ENCODE measurements at places on chromosomes 5 and 9. TPM values are rescaled to one million over a fixed set of nuclear protein-coding genes. Genes with fewer than 3 reads are reported as not detected.
A peak's percentile ranks its signal among the peaks of the same experiment; 100 is the strongest.

GRCh38 chr9:89374176-89374575 is 55.9 kb downstream of the SECISBP2 start:
- no peak for DNase-seq

CEP72 gene
- 5.6 TPM for polyA plus RNA-seq

DNA sequence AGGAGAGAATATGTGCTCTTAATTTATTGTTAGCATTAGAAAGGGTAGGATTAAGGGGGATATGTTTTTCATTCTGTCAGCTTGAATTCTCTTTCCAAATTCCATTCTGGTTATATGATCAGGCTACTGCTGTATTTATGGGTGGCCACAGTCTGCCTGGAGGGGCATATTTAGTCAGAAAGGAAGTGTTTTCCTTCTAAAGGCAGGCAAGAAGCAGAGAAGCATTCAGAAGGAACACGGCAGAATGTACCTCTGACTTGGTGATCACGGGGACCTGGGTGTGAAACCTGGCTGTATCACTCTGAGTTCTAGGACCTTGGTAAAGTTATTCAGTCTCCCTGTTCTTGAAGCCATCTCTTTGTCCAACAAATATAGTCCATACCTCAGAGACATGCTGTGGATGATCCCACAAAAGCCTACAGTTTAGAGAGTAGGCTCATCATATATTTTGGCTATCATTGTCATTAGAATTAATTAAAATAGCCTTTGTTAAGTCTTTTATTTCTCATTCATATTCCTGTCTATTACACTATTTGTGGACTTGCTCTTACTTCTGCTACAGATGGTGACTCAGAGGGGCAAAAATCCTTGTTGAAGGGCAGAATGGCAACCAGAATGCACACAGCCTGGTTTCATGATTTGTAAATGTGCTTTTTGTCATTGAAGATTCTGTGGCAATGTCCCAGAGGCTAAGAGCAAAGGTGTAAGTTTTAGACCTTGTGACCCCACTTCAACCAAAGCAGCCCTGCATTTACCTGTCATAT is 2.7 kb downstream of the TNC start:
- no peak for DNase-seq

AJM1 gene
- polyA plus RNA-seq, result 1.4 TPM

DNA sequence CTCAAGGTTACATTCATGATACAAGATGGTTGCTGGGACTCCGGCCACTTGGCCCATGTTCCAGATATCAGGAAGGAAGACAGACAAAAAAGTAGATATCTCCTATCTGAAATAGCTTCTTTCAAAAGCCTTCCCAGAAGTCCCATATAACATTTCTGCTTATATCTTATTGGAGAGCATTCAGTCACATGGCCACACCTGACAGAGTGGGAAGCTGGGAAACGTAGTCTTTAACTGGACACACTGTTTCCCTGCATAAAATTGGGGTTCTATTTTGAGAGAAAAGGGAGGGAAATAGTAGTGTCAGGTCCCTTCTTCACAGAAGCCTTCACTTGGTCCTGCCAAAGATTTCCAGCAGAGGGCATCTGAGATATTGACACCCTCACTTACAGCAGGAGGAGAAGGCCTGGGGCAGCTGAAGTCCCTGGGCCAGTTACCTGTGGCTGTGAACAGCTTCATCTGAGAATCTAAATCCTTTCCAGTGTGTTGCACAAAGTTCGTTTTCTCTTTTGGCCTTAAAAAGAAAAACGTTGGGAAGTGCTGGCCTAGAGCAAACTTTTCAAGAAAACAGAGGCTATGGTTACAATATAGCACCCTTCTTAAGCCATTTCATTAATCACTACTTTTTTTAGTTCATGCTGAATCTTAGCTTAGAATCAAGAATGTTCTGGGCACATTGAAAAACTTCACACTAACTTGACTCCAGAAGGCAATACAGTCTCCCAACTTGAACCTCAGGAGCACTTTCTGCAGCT is 33.5 kb downstream of the SPEF2 start:
- peak; percentile 16 for DNase-seq

GRCh38 chr9:85534340-85534739 is 207.4 kb downstream of the AGTPBP1 start:
- DNase-seq, result no peak

GRCh38 chr9:70491426-70492318 is 77.2 kb upstream of the KLF9 start:
- no peak for DNase-seq

SOX30 gene
- 0.33 TPM for polyA plus RNA-seq

GRCh38 chr5:85628153-85628552 is 989.6 kb upstream of the COX7C start:
- no peak for DNase-seq

GRCh38 chr9:34589636-34590380 is at the start of gene CNTFR:
CNTFR (minus strand) TSS chr9:34589724; CDS start chr9:34568981, 20,743 bp downstream.
- no peak for DNase-seq

GRCh38 chr5:181217111-181217802 is 5.8 kb upstream of the TRIM41 start:
- no peak for DNase-seq

TRIP13 gene
- 8.4 TPM for polyA plus RNA-seq

SH2D3C gene
- 16.2 TPM for polyA plus RNA-seq

DNA sequence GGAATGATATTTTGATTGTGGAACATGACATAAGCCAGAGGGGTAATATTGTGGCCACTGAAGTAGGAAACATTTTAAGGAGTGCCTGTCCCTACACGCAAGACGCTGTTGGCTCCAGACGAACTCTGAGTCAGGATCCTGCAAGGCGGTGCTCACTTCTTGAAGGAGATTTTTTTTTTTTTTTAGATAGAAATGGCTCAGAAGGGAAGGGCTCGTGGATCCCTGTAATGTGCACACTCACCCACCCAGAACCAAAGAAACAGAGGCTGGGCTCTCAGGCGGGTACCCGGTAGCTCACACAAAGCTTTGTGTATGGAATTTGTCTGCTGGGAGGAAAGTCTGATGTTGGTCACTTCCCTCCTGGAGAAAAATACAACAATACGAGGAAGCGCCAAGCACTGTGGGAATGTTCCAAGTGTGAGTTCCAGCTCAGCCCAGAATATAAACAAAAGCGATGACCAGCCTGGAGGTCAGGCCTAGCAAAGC is 25.7 kb downstream of the RAPGEF1 start:
- no peak for DNase-seq

GRCh38 chr9:68476847-68477246 is 63.8 kb downstream of the TMEM252 start:
- DNase-seq, result no peak

CDKN2B-AS1 gene
- polyA plus RNA-seq, result 0.08 TPM

FBXW11 gene
- polyA plus RNA-seq, result 36.3 TPM

DAB2IP gene
- 34.1 TPM for polyA plus RNA-seq

CNTLN gene
- 11.4 TPM for polyA plus RNA-seq

- DNase-seq, result no peak
These were observed 345.0 kb downstream of the CWC27 start for GRCh38 chr5:65113771-65114170.

NRARP gene
- 4.9 TPM for polyA plus RNA-seq

TOR4A gene
- 5.2 TPM for polyA plus RNA-seq

DNA sequence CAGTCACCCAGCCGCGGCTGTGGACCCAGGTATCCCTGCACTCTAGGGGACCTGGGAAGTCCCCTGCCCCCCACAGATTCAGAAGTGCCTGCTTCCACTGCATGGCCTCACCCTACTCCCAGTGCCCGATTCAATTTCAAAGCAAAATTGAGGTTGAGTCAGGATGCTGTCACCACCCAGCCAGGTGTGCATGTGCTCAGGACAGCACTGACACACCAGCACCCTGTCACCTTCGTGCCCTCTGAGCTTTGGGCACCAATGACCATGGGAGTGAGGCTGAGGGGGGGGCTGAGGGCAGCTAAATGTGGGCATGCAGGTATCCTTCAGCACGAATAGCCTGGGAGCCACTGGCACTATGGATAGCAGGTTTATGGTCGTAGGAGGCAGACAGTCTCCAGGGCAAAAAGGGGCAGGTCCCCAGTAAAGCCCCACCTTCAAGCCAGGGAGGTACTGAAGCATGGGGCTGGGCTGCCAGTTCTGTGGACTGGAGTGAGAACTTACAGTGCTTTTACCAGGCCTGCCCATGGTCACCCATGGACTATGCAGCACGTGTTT is 1151.6 kb upstream of the CDH6 start:
- DNase-seq, result no peak

DNA sequence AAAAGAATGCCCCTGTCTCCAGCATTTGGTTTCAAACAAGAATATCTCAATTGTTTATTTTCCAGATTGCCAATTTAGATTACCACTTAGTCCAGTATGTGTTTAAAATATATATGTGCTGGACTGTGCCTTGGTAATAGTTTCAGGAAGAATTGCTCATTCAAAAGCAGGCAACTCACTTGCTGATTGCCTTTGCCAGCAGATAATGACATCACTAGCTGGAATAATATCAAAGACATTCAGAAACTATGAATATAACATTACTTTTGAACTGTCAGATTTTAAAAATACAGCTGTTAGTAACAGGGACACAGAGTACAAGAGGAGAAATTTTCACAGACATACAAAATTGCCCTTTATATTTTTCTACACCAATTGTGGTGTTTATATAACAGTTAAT is 96.0 kb upstream of the ITGA2 start:
- DNase-seq, result peak; percentile 36

DNA sequence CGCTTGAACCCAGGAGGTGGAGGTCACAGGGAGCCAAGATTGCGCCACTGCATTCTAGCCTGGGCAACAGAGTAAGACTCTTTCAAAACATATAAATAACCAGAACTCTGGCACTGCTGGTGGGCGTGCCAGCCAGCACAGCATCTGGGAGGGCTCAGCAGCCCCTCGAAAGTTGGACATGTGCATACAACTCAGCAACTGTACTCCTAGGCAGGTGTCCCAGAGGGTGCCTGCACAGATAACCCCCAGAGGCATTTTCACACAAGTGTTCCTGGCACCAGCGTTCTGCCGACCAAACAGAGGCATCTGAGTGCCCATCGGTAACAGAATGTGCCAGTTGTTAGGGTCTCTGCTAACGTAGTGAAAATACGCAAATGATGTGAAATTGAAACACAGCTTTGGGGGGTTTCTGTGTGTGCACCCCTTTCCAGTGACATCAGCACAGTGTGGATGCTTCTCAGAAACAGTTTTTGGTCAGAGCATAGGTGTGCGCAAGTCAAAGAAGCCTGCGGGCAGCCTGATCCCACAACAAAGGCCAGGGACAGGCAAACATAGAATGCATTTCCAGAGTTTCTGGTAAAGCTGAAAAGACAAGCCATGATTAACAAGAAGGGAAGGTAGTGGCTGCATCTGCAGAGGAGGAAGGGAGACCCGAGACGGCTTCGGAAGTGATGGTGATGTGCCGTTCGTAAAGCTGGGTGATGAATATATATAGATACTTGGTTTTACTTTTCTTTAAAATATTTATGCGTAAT is 190.2 kb downstream of the CACNA1B start:
- DNase-seq, result no peak

GRCh38 chr5:136522217-136522956 is 157.0 kb upstream of the TRPC7 start:
- DNase-seq, result no peak

DNA sequence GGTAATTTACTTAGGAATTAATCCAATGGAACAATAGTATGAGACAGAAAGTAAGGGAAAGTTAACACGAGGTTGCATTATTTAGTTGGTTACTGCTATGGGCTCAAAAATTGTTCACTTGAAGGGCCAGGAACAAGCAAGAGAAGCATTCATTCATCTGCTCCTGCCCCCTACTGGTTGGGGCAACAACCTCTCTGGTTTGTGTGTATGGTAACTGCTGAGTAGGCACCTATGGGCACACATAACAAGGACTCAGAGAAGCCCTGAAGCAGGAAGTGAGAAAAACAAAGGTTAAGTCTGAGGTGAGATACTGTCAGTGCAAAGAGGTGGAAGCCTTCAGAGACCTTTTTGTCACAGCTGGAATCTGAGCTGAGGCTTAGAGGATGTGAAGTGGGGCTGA is 34.4 kb upstream of the RANBP6 start:
- DNase-seq, result no peak

DNA sequence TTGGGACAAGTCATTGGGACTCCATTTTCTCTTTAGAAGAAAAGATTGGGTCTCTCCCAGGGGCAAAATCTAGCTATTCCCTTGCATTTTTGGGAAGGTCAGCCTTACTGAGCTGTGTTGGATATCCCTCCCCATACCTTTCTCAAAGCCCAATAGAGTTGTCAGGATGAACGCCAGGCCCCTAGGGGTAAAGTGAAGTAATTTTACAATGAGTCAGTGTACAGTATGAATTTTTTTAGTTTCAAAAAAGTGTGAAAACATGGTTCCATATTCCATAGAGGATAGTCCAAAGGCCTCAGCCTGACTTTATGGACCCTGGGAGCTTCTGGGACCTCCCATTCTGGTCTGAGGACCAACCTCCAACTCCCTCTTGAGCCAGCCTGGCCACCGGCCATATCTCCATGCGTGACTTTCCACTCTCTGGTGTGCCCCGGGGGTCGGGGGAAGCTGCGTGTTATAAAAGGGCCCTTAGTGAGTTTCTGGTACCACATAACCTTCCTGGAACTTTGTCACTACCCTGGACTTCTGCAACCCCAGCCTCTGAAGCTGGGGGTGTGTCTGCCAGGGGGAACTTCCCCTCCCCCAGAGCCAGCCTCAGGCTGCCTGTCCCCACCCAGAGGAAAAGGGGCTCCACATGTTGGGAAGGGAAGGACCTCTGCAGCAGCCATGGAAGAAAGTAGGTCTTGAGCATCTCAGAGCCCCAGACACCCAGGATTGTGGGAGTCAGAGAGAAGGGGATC is 52.4 kb upstream of the SYNPO start:
- DNase-seq, result no peak

GRCh38 chr9:129070696-129071525 is 10.0 kb upstream of the DOLPP1 start:
- DNase-seq, result no peak

PCDHB5 gene
- polyA plus RNA-seq, result 4.9 TPM

DNA sequence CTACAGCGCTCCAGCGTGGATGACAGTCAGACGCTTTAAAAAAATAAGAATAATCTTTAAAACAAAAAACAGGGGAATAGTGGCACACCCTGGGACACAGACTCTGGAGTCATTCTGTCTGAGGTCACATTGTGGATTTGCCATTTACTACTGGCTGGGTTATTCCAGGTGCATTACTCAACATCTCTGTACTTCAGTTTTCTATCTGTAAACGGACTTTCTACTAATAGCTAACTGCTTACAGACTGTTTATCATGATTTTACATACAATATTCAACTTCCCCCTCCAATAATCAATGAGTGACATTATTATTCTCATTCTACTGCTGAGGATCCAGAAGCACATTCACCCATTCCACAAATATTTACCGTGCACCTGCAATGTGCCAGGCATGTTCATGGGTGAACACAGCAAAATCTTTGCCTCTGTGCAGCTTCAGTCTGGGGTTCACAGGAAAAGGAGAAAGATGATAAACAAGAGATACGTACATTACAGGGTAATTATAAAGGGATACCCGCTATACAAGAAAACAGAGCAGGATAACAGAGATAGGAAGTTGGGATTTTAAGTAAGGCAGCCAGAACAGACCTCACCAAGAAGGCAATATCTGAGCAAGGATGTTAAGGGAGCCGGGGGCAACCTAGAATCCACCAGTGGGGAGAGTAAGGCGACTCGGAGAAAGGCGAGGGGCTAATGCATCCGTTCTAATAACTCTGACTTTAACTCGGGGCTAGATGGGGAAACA is 984 bp upstream of the RAD23B start:
- DNase-seq, result no peak

GRCh38 chr9:112846528-112847488 is 43.9 kb downstream of the SLC46A2 start:
- no peak for DNase-seq

GRCh38 chr5:136020383-136021015 is 8.3 kb upstream of the TGFBI start:
- DNase-seq, result peak; percentile 74

GRCh38 chr9:86948074-86948929 is 996 bp upstream of the GAS1 start:
- DNase-seq, result peak; percentile 94

- no peak for DNase-seq
These were observed 483.7 kb downstream of the TAF11L14 start for GRCh38 chr5:18117968-18118367.

PCDHGA3 gene
- polyA plus RNA-seq, result 1.7 TPM

Measured in muscle of back (tissue), 13 donors.